ENCODE measurements at places on chromosomes 6 and 20. TPM values are rescaled to one million over a fixed set of nuclear protein-coding genes. Genes with fewer than 3 reads are reported as not detected.

- DNase-seq = no peak
Observed at GRCh38 chr6:13358511-13358910, 30.2 kb upstream of the TBC1D7 start.

- DNase-seq = no peak
Observed at GRCh38 chr6:80021591-80021990, 17.1 kb downstream of the TTK start.

DNA sequence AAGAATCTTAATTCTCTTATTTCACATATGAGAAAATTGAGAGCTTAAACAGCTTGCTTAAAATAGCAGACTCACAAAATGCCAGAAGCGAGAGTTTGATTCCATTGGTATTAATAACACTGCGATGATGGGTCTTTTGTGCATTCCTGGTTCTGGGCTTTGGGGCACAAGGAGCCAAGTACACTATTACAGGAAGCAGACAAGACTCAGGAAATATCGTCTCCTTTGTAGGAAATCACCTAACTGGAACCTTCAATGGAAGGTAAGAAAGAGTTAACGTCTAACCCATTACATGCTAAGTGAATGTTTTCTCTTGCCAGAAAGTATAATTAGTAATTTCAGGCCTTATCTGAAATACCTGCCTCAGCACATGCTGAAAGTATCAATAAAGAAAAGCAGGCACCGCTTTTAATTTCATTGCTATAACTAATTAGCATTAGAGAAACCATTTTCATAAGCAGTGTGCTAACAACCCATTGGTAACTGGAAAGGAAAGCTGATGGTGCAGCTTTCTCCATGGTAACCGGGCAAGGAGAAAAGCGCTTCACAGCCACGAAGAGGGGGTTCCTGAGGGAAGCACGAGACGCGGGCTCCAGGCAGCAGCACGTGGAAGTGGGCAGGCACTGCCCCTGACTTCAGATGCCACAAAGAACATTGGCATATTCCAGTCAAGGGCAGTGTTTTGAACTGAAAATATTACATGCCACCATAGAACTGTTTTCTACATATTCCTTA, 206.7 kb upstream of the AGPAT4 start:
- DNase-seq = no peak

- DNase-seq = no peak
Observed at GRCh38 chr6:25535632-25536225, 116.3 kb upstream of the SCGN start.

GRCh38 chr6:148557796-148558321, 189.0 kb upstream of the UST start:
- peak; percentile 70 for DNase-seq

GRCh38 chr6:155147958-155148663, 115.7 kb upstream of the CLDN20 start:
- DNase-seq = no peak

- DNase-seq = no peak
Observed at GRCh38 chr6:125871365-125871764, 80.6 kb downstream of the NCOA7 start.

GRCh38 chr20:3933218-3933617, 44.0 kb downstream of the PANK2 start:
- no peak for DNase-seq

DNA sequence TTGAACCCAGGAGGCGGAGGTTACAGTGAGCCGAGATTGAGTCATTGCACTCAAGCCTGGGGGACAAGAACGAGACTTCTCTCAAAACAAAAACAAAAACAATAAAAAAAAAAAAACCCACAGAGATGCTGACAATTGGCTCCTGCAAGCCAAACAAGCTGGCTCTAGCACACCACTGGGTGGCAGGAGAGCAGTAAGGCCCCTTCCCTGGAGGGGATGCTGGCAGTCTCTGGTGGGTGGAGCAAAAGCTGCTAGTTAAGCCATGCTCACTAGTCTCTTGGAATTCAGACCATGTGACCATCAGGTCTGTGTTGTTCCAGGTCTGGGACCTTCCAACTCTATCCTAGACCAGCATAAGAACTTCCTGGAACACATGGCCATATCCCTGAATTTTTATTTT, 18.9 kb upstream of the DSN1 start:
- no peak for DNase-seq

- DNase-seq = no peak
Observed at GRCh38 chr6:37025621-37026466, 20.4 kb downstream of the FGD2 start.

GRCh38 chr20:3658716-3659491, 4.3 kb downstream of the GFRA4 start:
- DNase-seq = no peak

DNA sequence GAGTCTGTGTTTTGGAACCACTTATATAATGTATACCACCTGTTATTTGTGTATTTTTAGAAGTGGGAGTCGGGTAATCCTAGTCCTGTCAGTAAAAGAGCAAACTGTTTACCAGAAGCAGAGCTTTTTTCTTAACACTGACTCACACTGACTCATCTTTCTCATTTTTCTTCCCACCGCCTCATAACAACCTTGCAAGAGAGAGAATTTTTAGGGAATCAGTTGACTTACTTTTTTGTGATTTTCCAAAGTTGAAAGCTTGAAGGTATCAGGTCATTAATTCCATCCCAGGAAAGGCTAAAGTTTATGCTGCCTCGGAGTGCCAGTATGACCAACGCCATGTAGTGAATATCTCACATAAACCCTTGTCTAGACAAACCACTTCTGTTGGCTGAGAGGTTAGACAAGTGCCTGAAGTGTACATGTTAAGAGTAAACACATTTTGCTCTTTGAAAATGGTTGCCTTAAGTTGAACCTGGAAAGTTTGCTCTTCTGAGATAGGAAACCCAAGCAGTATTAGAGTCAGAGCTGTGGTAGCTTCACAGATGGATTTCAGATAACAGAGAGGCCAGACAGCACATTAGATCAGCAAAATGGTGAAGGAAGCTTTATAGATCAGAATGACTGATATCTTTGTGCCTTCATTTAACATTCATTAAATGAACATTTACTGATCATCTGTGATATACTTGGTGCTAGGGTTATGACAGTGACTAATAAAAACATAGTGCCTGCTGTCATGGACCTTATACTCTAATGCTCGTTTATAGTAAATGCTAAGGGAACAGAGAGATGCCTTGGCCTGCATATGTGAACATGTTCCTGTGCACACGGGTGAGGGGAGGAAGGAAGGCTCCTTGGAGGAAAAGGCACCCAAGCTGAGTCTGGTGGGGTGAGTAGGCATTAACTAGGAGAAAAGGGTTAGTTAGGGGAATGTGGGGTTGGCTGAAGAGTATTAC, 29.1 kb upstream of the PKIG start:
- no peak for DNase-seq

- DNase-seq = no peak
Observed at GRCh38 chr6:149085557-149085938, 232.0 kb upstream of the TAB2 start.

DNA sequence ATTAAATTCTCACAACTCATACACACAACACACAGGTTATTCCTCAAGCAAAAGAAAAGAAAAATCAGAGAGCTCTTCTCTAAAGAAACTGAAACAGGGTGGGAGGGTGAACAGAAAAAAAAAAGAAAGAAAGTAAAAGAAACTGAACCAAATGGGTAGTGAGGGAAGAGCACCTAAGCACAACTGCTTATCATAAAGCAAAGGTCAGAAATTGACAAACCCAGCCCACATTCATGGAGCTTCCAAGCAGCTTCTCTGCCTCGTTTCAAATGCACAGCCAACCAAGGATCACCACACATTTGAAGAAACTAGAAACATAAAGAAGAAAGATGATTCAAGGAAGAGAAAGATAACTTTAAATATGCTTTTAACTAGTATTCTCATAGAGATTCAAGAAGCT, 90.5 kb downstream of the RNGTT start:
- DNase-seq = no peak

- DNase-seq = no peak
Observed at GRCh38 chr20:4012589-4012988, 2.8 kb downstream of the RNF24 start.

- DNase-seq = no peak
Observed at GRCh38 chr6:87350516-87350915, 5.9 kb downstream of the C6orf163 start.

The C20orf202 gene
- total RNA-seq = not detected

The GPR6 gene
- total RNA-seq = not detected

The MAS1L gene
- not detected for total RNA-seq

The EPHA7 gene
- total RNA-seq = 0.76 TPM

The BHLHE23 gene
- total RNA-seq = not detected

The ZFP57 gene
- 0.76 TPM for total RNA-seq

The MYT1 gene
- not detected for total RNA-seq

All from suprapubic skin (tissue), 4 donors.